ENCODE measurements at places on chromosomes 3 and 15.

DNA sequence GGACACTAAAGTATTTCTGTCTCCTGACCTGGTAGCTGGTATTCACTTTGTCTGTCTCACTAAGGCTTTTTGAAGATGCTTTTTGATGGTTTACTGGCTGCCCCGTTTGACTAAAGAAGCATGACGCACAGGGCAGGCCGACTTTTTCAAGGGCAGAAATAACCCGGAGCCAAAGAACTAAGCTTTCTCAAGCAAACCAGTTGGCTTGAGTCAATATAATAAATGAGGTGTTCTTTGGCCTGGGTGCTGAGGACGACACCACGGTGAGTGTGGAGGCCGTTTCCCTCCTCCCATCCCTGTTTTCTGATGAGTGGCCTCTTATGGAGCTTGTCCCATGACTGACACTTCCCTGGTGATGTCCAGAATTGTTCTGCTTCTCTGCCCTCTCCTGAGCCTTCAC is 220.9 kb downstream of the ITPR1 start:
- no peak for DNase-seq

GRCh38 chr15:45795440-45796069 is 160.7 kb downstream of the SQOR start:
- DNase-seq, result no peak

DNA sequence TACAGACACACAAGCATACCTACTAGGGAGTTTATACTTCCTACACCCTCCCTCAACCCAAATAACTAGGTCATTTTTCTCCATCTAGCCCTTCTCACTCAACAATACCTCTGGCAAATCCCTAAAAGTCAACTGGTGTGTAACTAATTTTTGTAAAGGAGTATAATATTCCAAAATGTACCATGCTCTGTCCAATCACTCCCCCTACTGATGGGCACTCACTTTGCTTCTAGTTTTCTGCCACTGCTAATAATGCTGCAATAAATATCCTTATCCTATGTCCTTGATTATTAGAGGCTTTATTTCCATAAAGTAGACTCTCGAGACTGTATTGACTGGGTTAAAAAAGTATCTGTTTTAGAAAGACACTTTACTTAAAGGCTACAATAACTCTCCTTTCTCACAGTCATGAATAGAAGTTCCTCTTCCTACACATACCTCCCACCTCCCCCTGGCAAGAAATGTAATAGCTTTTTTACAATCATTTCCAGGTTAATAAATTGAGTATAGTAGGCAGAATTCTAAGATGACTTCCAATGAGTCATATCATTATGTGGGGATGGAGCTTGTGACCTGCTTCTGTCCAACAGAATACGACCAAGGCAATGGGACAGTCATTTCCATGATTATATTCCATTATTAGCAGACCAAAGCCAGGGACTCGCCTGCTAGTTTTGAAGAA is 30.0 kb downstream of the SHQ1 start:
- DNase-seq, result no peak

DNA sequence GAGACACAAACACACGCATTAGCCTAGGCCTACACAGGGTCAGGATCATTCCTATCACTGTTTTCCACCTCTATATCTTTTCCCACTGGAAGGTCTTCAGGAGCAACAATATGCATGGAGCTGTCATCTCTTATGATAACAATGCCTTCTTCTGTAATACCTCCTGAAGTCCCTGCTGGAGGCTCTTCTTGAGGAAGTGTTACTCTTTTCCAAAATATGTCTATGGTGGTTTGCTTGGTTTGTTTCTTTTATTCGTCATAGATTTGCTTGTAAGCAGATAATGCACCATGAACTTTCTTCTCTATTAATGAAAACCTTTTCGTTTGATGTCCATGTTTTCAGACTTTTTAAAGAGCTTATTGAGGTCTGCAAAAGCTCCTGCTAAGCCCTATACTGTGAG is 109.3 kb downstream of the GMPS start:
- DNase-seq, result no peak

DNA sequence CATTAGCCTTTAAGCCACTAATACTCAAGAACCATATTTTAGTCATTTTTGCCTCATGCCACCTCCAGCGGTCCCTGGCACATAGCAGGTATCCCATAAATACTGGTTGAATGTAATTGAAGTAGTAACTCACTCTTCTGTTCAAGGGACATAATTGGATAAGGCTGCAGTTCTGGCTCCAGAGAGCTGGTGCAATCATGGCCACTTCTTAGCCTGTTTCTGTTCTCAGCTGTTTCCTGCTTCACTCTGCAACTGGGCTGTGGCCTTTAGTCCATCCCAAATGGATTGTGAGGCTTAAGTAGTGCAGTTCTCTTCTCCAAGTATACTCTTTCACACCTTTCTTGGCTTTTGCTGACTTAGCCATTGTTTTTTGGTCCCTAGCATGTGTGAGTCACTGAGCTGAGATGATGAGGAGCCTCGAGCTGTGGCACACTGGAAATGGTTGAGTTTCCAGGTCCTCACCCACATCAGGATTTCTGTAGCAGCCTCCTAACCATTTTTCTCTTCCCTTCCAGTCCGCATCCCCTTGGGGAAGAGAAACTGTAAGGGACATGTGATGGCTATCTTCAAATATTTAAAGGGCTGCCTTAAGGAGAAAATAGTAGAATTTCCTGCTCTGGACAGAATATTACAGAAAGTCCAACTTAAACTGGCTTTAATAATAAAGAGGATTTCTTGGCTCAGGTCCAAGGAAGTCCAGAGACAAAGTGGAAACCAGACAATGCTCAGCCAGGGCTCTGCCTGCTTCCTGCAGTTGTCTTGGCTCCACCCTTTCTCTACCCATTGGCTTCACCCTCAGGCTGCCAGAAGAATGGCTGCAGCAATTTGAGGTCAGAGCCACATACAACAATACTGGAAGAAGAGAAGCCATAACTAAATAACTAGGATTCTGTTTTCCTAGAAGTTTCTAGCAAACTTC is 305.4 kb upstream of the ROPN1 start:
- no peak for DNase-seq

DNA sequence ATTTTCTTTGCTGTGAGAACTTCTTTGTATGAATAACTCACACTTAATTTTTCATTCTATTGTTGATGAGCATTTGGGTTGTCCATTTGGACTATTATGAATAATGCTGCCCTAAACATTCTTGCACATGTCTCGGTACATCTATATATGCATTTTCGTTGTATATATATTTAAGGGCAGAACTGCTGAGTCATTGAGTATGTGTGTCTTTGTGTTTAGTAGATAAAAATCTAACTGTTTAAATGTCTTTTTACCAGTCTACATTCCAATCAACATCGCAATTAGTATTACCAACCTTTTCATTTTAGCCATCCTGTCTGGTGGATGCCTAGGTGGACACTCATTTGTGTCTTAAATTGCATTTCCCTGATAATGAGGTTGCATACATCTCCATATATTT is 144.4 kb downstream of the UACA start:
- DNase-seq, result no peak

DNA sequence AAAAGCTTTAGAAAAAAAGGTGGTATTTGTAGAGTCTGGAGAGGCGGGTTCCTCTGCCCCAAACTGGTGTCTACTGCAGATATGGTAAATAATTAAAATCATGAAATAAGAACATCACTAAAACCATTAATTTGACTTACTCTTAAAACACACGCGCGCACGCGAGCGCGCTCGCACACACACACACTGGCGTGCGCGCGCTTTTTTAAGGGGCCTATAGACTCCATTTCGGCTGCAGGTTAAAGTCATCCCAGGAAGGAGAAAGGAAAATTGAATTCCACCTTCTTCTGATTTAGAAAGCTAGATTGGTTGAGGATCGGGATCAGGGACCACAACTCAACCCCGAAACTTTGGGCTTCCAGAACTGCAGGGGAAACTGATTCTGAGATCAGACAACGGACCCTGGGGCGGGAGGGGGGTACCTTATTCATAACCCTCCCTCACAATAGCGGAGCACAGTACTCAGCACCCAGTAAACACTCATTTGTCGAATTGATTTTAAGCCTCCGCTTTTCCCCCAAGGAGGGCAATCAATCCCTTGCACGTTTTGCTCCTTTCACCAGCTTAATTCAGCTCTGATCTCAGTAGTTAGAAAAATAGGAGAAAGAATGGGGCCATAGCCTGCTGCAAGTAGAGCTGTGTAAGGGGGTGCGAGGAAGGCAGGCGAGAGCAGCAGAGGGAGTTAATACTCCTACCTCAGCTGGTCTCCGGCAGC is 509 bp upstream of the LRRC3B start:
- DNase-seq, result no peak

DNA sequence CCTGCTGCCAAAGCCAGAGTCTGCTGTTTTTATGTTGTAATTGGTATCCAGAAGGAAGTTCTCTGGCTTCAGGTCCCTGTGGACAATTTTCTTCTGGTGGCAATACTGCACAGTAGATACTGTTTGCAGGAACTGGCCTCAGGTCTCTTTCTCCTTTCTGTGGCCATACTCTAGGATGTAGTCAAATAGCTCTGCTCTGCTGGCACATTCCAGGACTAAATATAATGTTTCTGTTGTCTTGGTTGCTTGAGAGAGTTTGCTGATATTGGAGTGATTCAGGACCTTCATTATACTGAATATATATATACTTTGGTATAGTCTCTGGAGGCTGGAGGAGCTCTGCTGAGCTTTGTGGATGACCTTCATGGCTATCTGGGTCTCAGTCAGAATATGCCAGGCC is 23.1 kb downstream of the RAB7A start:
- DNase-seq, result no peak

DNA sequence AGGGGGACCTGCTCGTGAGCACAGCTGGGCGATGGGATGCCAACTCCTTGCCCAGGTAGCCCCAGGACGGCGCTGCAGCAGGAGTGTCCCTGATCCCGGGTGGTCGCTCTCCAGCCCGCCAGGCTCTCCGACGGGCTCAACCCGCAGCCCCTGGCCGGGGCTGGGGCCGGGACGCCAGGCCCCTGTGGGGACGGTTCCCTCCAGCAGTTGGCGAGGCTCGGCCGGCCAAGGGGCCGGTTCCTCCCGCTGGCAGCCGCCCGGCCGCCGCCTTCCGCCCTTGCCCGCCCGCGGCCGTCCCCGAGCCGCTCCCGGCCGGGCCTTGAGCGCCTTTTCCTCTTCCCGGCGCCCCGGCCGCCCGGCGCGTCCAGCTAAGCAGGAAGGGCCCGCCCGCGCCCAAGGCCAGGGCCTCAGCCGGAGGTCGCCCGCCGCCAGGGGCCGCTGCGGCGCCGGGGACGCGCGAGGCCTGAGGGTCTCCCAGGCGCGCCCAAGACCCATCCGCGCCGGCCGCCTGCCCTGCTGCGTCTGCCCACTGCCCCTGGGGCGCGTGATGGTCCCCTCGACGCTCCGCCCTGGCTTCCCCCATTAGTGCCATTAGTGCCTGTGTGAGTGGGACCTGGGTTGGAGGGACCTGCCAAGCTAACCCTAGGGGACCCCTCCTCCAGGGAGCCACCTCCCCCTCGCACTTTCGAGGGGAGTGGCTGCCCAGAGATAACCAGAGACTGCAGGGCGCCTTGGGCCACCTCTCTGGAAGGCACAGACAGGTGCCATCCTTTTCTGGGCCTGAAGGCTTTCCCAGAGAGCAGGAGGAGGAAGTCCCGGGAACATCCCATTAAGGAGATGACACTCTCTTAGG is 106.4 kb downstream of the FBLN2 start:
- peak; percentile 70 for DNase-seq

GRCh38 chr3:42148982-42149432 is 57.9 kb downstream of the TRAK1 start:
- peak; percentile 79 for DNase-seq

GRCh38 chr3:10242182-10243065 is 5.8 kb upstream of the TATDN2 start:
- DNase-seq, result no peak

DNA sequence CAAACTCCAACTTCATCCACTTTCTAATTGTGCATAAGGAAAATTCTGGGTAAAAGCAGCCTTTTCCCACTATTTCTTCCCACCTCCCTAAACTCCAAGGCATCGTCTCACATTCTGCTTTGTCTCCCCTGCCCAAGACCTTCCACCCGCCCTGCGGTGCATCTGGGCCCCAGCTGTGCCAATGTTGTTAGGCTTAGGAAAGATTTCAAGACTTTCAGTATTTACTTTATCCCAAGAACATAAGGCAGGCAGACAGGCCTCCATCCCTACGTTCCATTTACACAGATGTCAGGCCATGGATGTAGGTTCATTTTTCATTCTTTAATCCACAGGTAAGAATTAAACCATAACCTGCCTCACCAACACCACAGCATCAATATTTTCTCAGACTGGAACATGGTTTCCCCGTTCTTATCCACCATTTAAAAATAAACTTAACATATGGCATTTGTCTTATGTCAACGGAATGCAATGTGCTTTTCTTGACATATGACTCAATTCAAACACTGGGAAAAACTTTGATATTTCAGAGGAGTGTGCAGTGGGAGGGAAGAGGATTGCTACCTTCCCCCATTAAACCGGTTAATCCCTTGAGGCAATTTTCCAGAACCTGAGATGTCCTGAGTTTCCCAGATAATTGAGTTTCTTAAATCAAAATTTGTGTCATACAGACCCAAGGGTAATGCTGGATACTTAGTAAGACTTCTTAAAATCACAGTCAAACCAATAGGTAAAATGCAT is 238.0 kb upstream of the LRIG1 start:
- no peak for DNase-seq

DNA sequence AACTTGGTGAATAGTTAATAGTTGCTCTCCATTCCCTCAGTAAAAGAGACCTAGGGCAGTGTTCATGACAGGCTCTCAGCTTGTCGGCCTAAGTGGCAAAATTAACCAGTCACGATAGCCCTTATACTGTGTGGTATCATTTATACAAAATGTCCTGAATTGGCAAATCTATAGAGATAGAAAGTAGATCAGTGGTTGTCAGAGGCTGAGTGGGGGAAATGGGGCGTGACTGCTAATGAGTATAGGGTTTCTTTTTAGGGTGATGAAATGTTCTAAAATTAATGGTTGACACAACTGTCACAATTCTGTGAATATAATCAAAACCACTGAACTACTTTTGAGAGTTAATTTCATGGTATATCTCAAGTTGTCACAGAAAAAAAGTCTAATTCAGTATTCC is 20.9 kb downstream of the ARIH1 start:
- no peak for DNase-seq

DNA sequence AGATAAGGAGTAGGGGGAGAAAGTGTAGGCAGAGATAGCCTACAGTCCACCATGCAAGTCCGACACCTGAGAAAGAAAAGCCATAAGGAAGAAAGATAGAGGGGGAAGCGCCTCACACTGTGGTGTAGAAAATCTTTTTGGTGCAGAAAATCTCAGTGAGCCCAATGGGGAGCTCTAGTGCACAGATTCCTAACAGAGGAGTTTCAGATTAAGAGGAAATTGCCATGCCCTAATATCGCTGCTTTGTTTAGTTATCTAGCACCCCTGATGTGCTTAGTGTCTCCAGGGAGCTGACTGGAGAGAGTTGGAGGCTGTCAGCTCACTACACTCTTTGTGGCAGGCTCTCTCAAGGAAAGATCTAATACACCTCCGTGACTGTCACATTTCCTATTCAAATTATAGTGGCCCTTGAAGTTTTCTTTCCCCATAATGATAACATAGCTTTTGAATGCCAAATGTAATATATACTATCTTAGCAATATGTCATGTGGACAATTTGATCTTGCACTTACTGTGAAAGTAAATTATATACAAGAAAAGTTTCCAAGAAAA is 33.7 kb downstream of the CGGBP1 start:
- DNase-seq, result no peak

- DNase-seq, result peak; percentile 78
Measured at GRCh38 chr15:41930221-41930866, 36.5 kb upstream of the SPTBN5 start.

- DNase-seq, result no peak
Measured at GRCh38 chr15:52421029-52421428, 107.7 kb downstream of the MYO5A start.

Data from left cardiac atrium (tissue), 4 donors.